Prostate gland (tissue), 2 donors: ENCODE measurements at places on chromosomes 1 and 21. TPM values are rescaled to one million over a fixed set of nuclear protein-coding genes. Genes with fewer than 3 reads are reported as not detected.

ITLN2 gene
- 0.82 TPM for total RNA-seq

GRCh38 chr1:153515504-153516394 is 20.0 kb downstream of the S100A6 start:
- DNase-seq: peak; percentile 65

DNA sequence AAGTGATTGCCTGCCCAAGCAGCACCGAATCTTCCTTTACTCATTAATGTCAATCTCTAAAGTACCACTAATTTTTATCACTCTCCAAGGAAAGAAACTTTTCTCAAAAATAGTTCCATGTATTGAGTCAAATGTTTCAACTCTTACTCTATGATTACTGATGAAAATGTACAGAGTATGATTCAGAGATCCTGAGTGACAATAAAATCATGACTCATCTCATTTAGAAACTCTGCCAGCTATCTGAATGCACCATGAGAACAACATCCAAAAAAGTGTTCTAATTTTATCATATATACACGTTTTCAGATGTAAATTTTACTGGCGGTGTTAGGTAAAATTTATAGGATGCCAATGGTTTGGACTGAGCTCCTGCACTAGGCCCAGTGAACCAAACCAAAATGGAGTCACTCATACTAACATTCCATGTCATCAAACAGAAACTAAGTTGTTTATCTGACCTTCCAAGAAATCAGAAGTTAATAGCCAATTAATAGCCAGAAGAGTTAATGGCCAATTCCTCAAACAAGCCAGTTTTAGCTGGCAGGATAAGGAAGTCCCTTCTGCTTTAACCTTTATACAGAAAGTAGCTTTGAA is 22.6 kb downstream of the PLPPR5 start:
- DNase-seq: no peak

DNA sequence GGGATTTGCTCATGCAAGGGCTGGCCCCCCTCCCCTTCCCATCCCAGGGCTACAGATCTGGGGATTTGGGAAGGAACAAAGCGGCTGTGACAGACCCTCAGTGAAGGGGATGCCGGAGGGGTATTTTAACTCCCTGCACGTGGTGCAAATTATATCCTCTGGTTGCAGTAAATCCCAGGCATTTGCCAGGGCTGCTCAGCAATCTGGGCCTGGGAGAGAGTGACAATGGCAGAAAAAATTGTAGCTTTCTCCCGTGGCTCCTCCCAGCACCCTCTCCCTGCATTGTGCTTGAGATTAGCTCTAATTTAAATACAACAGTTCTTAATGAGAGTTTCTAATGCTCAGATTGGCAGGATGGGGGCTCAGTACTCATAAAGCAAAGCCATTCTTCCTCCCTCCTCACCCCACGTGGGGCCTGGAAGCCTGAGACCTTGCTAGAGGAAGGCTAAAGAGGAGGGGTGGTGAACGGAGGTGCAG is 129.9 kb upstream of the CD34 start:
- DNase-seq: no peak

DNA sequence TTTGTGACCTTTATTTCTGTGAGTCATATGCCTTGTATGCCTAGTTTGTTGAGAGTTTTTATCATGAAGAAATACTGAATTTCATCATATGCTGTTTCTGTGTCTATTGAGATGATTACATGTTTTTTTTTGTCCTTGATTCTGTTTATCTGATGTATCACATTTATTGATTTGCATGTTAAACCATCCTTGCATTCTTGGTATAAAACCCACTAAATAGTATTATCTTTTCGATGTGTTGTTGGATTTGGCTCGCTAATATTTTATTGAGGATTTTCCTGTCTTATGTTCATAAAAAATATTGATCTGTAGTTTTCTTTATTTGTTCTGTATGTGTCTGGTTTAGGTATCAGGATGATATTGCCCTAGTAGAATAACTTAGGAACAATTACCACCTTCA is 164.7 kb upstream of the CHRM3 start:
- no peak for DNase-seq

S100A7 gene
- not detected for total RNA-seq
